ENCODE measurements at places on chromosomes 2 and 18.

DNA sequence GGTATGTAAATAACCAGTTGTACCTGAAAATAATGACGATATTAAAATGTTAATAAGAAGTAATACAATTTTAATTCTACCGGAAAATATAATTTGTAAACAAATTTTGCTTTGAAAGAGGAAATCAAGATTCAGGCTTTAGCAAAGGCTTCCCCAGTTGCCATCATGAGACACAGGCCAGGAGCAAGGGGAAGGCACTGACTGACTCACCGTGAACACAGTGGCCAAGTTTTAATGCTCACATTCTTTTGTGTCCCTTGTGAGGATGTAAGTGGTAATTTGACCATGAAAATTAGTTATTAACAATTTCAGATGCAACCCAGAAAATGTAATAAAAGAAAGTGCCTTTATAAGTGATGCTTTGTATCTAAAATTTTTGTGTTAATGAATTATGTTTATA is 164.1 kb downstream of the GREB1L start:
- no peak for DNase-seq

- no peak for DNase-seq
Observed at GRCh38 chr2:11559786-11560155, 25.9 kb downstream of the GREB1 start.

GRCh38 chr2:181138816-181139215 is 158.4 kb downstream of the UBE2E3 start:
- no peak for DNase-seq

- no peak for DNase-seq
Observed at GRCh38 chr2:207274530-207275189, 108.9 kb upstream of the KLF7 start.

DNA sequence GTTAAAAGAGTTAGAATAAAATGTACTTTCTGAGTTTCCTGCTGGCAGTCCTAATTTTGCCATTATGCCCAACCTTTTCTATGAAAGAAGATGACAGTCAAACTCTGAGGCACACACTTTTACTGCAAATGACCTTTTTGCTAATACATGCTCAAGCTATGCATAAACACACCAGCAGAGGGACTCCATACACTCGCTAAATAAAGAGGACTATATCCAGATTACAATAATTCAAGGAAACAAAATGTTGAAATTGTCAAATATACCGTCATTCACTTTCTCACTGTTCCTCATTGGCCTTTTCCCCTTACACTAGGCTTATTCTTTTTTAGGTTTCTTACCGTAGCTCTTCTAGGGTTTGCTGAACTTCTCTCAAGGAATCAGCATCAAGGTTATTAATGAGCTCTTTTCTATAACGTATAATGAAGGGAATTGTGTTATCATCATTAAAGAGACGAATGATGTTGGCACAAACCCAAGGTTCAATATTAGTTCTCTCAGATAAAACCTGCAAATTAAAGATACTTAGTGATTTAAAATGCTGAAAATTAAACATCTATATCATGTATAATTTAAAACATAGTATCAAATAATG is 25.7 kb downstream of the SRBD1 start:
- DNase-seq = no peak

DNA sequence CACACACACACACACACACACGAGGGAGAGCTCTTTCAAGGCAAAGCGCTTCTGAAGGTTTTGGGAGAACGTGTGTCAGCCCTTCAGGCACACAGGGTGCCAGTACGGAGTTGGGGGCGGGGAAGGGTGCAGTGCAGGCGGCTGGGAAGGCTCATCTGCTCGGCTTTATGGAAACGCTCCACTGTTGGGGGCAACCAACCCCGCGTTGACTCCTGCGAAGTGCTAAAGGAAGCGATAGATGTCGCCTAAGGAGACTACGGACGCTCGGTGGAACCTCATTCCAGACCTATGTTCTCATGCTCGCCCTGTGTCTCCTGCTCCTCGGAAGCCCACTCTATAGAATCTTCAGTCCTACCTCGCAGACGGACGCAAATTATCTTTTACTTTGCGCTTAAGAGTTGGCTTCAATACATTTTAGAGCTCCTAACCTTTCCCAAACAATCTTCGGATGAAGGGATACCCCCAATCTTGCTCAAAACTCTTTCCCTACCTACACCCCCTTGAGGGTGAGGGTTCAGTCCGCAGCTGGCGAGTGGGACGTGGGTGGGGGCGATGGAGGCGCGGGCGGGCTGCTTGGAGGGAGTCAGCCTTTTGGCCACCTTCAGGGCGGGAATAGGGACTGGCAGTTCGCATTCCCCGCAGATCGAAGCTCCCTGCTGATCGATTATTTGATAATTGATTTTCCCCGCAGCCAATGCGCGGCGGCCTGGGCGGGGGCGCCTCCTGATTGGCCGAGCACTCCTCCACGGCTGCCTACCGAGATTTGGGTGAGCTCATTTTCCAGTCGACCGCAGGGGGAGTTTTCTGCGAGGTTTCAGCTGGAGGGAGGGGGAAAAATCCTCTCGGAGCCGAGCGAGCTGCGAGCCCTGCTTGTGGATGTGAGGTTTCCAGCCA is 1.9 kb upstream of the MEIS1 start:
- peak; percentile 9 for DNase-seq

DNA sequence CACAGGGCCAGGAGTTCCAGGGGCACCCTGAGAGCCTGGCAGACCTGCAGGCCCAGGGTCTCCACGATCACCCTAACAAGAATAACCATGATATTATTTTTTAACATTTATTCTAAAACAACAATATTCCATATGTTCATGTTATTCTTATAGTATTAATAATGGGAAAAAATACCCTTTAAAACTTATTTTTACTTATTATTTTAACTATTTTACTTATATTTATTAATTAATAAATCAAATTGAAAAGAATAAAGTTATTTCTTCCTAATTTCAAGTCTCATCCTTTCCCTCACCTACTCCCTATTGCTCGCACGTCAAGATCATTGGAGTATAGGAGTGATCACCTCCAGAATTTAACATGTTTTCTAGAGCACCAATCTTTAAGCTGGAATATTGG is 71.7 kb downstream of the COL3A1 start:
- no peak for DNase-seq

GRCh38 chr2:231581328-231581727 is 11.3 kb upstream of the TEX44 start:
- DNase-seq = no peak

Measured in T-helper 1 cell (primary cell).